ENCODE measurements at places on chromosomes 11 and 22. TPM values are rescaled to one million over a fixed set of nuclear protein-coding genes. Genes with fewer than 3 reads are reported as not detected.

DNA sequence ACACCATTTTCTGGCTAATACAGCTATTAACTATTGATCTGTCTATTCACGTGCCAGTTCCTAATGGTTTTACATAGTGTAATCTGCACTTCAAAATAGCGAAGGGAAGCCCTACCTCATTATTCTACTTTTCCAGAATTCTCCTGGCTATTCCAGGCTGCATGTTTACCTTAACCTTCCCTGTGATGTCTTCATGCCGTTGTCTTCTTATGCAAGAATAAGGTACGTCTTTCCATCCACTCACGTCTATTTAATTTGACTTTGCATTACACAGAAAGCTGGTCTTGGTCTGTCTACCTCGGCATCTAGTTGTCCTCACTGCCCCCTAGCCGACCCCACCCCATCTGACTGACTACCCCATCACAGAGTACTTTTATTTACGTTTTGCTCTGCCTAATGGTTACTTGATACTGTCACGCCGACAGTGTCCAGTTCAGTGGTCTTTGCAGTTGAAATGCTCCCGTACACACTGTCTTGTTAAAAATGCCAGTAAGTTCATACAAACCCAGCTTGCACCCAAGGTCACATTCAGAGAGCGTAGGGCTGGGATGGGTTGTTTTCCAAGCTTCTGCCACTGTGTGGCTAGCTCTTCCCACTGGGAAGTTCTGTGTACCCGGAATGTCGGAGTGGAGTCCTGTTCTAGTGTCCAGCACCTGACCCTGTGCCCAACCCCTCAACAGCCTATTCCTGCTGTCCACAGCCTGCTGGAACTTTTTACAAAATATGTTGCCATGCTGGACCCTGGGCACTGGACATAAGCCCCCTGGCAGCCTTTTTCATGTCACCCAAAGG lies 15.0 kb downstream of the NEAT1 start:
- peak; percentile 35 for DNase-seq

Gene SHISA8
- total RNA-seq = 0.78 TPM

Gene GAL
- total RNA-seq = not detected

Gene BRMS1
- 85.9 TPM for total RNA-seq

Gene KLHL35
- not detected for total RNA-seq

- DNase-seq = no peak
Measured at GRCh38 chr11:64359712-64360445, 917 bp downstream of the RPS6KA4 start.

DNA sequence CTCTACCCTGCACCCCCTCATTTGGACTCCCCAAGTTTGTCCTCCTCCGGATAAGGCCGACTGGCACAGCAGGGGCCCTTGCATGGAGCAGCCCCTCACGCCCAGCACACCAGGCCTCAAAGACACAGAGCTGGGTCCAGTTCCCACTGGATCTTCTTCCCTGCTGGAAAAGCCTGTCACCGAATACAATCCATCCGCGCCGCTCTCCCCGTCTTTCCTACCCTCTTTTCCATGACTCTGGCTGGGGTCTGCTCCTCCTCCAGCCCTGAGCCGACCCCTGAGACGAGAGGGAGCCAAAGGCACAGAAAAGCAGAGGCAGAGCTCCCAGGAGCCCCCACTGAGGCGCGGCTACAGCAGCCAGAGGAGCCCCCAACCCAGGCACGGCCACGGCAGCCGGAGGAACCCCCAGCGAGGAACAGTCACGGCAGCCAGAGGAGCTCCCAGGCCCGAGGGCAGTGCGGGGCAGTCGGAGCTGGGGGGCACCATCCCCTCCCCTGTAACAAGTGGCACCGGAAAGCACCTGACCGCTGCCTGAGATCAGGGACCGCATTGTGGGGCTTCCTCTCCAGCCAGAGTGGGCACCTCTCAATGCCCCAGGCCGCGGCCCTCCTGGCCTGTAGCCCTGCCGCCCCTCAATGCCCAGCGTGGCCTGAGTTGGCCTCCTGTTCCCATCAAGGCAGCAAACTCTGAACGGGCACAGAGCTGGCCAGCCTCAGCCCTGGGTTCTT lies 12.0 kb downstream of the ALG12 start:
- no peak for DNase-seq

- no peak for DNase-seq
Measured at GRCh38 chr11:16977994-16978315, 36.3 kb downstream of the PLEKHA7 start.

DNA sequence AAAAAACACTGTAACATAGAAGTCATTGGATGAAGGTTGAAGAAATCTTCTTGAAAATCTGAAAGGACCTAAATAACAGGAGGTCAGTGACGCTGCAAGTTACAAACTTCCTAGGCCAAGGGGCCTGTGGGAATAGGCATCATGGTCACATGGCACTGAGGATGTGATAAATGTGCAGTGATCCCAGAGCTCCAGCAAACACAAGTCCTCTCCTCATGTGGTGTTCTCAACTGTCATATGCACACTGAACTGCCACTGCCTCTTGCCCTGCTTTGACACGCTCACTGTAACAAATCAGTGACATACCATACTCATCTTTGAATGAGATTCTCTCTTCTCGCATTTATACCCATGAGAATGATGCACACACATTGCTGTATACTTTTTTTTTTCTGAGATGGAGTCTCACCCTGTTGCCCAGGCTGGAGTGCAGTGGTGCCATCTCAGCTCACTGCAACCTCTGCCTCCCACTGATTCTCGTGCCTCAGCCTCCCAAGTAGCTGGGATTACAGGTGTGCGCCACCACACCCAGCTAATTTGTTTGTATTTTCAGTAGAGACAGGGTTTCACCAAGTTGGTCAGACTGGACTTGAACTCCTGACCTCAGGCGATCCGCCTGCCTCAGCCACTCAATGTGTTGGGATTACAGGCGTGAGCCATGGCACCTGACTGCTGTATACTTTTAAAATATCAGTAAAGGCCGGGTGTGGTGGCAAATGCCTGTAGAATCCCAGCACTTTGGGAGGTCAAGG lies 65.1 kb upstream of the YPEL1 start:
- DNase-seq = no peak

DNA sequence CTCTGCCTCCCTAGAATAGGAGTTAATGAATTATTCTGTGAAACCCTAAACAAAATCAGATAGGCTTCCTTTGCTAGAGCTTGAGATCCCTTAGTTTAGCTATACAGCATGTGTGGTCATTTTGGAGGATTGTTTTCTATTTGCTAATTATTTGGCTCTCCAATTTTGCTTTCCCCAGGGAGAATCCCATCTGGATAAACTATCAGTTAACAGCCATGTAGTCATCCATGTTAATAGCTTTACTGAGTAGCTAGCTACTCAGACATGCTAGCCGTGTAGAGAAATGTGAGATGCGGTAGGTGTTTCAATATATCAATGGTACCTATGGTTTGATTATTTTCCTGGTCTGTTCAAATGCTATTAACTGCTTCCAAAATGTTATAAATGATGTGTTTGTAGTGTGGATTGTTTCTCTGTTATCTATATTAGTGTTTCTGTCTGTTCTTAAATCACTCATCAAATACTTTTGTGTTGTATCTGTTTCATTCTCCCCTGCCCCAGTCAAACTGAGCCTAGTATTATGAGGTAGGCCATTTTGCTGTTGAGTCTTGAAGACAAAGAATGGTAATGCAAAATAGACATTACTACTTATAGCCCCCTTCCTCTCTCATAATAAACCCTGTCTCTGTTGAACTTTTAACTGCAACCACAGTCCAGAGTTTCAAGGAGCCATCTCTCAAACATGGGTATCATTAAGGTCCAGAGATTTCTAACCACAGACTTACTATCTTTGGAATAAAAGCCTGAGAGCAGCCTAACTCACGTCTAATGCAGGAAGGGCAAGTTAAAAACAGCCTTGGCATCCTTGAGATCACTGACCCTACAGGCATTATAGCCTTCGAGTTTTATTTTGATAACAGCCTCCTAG lies 56.1 kb upstream of the GRAMD1B start:
- no peak for DNase-seq

- DNase-seq = peak; percentile 7
Measured at GRCh38 chr11:6755303-6755952, 16.3 kb downstream of the OR2AG2 start.
